ENCODE measurements at places on chromosomes 11 and 22.

GRCh38 chr22:37240240-37240940 is 3.7 kb downstream of the RAC2 start:
- no peak for DNase-seq

GRCh38 chr11:73272680-73273038 is 521 bp downstream of the P2RY6 start:
- no peak for DNase-seq

DNA sequence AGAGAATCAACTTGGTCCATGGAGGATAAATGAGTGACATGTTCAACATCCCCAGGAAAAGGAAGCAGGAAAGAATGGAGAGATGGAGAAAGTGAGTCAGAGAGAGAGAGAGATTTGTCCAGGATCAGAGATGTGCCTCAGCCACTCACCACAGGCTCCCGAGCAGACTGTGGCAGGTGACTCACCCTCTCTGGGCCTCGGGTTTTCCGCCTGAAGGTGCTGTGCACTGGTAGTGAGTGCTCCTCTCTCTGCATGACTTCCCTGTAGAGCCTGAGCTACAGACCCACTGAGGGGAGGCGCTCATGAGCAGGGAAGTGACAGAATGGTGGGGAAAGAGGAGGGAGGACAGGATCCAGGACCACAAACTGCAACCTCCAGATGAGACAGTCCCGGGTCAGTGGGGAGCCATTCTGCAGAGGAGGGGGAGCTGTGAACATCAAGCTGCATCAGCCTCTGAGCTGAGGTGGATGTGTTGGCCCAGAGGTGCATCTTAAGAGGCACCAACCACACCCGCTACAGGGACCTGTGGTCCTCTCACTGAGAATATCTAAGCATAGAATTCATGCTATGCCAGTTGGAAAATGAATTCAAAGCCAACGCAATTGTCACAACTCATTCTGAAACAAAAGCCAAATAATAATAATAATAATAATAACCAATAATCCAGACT is 433.4 kb downstream of the BRD1 start:
- no peak for DNase-seq

DNA sequence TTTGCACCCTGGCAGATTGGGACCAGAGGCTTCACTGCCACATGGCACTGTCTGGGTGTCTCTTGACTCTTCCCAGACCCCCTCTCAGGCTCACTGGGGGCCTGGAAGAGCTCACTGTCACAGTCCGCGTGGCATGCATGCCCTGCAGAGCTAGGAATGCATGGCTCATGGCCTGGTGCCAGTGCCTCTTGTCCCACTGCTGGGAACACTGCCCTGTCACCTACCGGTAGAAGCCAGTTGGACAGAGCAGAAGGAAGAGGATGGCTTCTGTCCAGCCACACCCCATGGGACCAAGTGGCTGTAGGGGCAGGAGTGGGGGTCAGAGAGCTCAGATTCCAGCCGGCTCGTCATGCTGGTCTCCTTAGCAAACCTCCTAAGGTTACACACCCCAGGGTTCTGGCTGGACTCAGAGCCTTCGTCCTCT is 29.7 kb downstream of the MB start:
- no peak for DNase-seq

DNA sequence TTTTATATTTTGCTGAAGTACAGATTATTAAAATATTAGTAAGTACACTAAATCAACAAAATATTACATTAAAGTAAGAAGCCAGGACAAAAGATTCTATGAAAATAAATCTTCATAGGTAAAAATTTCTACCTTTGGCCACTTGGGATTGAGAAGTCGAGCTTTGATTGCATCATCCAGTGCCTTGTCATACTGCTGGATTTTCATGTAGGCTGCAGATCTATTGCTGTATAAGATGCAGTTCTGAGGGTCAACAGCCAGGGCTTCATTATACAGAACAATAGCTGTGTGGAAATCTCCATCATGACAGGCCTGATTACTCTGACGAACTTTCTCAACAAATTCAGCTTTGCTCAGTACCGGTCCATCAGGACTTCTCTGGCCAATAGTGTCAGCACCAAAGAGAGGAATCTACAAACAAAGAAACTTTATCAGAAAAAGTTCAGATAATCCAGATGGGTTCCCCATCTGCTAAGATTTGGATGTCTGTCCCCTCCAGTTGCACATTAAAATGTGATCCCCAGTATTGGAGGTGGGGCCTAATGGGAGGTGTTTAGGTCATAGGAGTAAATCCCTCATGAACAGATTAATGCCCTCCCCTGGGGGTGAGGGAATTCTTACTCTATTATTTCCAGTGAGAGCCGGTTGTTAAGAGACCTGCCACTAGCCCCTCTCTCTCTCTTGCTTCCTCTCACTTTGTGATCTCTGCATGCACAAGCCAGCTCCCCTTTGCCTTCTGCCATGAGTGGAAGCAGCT is 50.0 kb downstream of the TTC28 start:
- DNase-seq, result no peak

- no peak for DNase-seq
Measured at GRCh38 chr11:36304351-36304750, 8.3 kb downstream of the PRR5L start.

- DNase-seq, result no peak
Measured at GRCh38 chr22:44181033-44181911, 547 bp downstream of the PARVG start.

GRCh38 chr11:70888061-70888460 is 364.3 kb downstream of the SHANK2 start:
- DNase-seq, result no peak

DNA sequence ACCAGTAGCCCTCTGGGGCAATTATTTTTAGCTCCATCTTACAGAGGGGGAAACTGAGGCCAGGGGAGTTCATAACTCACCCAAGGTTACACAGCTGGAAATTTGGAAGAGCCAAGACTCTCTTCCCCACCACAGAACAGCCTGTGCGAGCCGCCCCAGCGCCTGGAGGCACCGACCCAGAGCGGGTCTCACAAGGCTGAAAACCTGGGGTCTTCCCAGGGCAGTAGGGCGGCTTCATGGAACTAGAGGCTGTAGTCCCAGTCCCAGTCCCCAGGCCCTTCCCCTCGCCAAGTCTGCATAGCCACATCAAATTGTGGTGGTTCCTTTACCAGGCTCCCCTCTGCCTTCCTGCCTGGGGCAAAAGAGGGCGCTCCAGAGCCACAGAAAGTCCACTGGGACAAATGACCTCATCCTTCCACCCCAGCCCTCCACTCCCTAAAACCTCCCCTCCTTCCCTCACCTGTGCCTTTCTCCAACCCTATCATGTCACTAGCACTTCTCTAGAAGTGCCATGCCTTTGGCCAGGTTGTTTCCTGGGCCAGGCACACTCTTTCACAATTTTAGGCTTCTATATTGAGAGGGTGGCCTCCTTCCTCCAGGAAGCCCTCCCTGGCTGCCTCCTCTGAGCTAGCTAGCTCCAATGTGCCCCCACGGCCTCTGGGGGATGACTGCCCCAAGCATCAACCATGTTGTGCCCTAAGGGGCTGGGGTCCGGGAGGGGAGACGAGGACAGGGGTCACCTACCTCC is 15.2 kb upstream of the CDC42EP1 start:
- DNase-seq, result no peak

- no peak for DNase-seq
Measured at GRCh38 chr11:82718307-82718706, 15.4 kb downstream of the FAM181B start.

DNA sequence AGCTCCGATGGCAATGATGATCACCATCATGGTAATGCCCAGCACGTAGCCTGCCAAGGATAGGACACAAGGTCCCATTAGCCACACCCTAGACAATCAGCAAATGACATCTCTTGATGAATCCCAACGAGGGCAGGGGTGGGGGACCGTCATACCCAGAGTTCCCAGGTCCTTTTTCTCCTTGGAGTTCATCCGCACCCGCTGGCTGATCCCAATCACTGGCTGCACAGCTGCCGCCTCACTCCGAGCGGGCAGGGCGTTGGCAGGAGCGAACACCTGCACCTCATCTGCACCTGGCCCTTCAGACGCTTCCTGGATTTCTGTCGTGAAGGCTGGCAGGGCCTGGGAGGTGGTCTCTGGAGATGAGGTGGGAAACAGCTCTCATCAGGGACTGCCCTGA is 2.9 kb downstream of the PIK3IP1 start:
- DNase-seq, result no peak

GRCh38 chr22:38699784-38700183 is 959 bp downstream of the JOSD1 start:
- no peak for DNase-seq

DNA sequence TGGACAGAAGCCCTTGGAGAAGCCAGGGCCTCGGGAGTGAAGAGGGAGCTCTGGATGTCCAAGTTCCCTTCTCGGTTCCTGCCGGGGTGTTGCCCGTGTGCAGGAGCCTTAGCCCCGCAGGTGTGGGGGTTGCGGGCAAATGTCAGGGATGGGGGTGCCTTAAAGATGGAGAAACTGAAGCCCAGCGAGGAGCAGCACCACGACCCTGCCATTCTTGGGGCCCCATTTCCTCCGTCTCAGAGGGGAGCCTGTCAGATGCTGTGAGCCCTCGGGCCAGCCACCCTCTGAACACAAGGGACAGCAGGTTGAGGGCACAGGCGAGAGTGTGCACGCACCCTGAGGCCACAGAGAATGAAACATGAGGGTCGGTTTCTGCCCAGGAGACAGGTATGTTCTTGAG is 6.3 kb downstream of the OSBPL5 start:
- DNase-seq, result no peak

DNA sequence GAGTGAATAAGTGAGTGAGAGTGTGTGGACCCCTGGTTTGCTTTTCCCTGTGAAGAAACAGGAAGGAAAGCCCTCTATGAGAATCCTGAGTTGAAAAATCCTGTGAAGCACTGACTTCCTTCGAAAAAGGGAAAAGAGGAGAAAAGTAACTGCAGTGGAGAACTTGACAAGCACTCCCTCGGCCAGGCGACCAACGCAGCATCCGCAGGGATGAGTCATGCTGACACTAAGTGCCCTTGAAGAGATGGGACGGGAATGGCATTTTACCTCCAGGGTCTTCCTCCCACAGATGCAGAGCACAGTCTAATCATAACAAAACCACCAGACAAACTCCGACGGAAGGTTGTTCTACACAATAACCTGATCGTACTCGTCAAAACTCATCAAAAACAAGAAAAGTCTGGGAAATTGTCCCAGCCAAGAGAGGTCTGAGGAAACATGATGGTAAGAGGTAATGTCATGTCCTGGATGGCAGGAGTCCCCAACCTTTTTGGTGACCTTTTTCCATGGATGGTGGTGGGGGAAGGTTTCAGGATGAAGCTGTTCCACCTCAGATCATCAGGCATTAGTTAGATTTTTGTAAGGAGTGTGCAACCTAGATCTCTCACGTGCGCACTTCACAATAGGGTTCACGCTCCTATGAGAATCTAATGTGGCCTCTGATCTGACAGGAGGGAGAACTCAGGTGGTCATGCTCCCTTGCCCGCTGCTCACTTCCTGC is 132.2 kb upstream of the B3GAT1 start:
- no peak for DNase-seq

DNA sequence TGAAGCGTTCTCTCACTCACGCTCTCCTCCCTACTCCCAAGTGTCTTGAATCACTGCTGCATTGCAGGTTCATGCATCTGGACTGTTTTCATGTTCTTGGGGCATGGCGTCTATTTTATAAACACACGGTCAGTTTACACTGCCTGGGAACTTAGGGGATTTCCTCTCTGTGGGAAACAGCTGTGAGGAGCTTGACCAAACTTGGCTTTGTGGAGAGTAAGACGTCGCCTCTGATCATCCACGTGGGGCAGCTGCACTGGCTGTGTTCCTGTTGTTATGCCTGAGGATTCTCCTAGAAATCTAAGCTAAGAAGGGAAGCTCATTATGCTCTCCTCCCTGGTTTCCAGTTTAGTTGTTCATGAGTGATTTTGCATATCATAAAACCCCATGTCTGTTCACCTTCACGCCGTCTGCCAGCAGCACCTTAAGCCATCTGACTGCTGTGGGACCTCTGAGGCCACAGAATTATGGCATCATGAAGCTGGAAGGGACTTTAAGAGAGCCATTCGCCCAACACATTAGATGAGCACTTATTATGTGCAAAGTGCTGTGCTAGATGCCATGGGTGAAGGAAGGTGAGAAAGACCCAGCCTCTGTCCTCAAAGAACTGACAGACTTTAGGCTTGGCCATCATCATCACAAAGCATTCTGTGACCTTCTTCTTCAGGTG is 38.8 kb upstream of the POU2AF1 start:
- DNase-seq, result no peak

GRCh38 chr11:18720091-18720807 is 5.7 kb downstream of the IGSF22 start:
- no peak for DNase-seq

Measured in NCI-H1436 treated with DMSO at 0.1 percent for 48 hours (cell line).